ENCODE measurements at places on chromosomes 2 and 18.

DNA sequence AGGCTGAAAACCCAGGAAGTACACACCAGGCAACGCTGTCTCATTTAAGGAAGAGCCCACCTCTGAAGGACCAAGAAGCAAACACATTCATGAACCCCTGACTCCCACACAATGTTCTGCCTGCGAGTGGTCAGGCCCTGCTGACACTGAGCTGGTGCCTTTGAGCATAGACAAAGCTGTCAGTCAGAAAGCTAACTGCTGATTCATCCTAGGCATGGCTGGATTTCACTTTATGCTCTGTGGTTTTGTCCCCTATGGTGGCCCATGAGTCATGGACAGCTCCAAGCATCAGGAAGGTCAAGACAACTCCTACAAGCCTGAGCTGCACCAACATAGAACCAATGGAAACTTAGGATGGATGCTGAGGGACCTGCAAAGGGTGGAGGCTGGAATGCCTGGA is 78.9 kb downstream of the UXS1 start:
- H3K27me3 ChIP-seq = no peaks in the 10 kb centered on the region
- no peak for DNase-seq
- no peak overlapping the region for H3K27ac ChIP-seq
- H3K4me1 ChIP-seq = no peaks in the 10 kb centered on the region
- no peak overlapping the region for H3K4me3 ChIP-seq

DNA sequence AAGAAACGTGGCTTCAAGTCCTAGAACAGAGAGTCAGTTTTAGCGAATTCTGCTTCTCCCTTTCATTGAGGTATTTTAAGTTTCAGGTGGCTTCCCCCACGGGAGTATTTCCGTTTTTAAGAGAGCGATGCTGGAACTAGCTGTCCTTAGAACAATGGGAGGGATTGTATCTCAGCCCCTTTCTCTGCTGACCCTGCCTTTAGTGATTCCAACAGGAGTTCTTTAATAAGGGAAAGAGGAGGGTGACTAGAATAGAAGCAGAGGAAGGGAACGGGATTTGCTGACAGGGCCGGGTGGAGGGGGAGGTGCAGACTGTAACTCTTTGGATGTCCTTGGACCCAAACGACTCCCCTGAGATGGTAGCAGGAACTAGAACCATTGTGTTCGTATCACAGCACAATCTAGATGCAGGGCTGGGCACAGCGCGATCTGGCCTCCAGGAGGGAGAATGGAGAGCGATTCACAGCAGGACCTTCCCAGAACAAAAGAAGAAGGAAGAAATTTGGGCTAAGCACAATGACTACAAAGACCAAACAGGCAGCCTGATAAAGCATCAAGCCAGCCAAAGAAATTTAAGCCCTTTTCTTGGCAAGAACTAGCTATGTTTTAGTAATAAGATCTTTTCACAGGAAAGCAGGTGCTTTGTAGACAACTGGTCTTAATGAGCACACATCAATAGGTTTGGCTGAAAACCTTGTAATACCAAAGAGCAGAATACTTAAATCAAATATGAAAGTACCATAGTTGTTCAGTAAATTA is 15.8 kb upstream of the RTTN start:
- no peaks in the 10 kb centered on the region for H3K36me3 ChIP-seq
- H3K4me1 ChIP-seq = no peaks in the 10 kb centered on the region
- H3K27ac ChIP-seq = no peak overlapping the region
- H3K4me3 ChIP-seq = no peak overlapping the region
- peaks cover 10% of the 10 kb centered on the region for H3K27me3 ChIP-seq
- no peak for DNase-seq

GRCh38 chr2:135826544-135826943 is 10.4 kb downstream of the LCT start:
- peaks cover 75% of the 10 kb centered on the region for H3K4me1 ChIP-seq
- DNase-seq = no peak
- H3K27ac ChIP-seq = no peak overlapping the region
- H3K4me3 ChIP-seq = no peak overlapping the region
- H3K27me3 ChIP-seq = no peaks in the 10 kb centered on the region

DNA sequence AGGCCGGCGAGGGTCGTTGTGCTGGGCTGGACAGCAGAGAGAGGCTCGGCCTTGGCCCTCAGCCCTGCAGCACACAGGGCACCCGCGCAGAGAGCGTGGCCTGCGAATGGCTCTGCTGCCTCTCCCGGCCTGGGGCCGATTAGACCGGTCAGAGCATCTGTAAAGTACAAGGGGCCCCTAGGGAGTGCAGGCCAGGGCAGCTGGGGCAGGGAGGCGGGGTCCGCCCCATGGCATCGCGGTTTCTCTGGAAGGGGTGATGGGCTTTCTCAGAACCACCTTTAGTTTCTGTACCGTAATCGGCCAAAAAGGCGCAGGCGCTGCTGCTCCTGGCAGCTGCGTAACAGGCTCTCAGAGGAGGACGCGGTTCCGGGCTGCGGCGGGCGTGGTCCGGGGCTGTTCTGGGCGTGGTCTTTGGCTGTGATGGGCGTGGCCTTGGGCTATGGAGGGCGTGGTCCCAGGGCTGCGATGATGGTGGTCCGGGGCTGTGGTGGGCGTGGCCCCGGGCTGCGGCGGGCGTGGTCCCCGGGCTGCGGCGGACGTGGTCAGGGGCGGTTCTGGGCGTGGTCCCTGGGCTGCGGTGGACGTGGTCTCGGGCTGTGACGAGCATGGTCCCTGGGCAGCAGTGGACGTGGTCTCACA is 1.5 kb upstream of the GPR148 start:
- no peaks in the 10 kb centered on the region for H3K4me1 ChIP-seq
- peak overlapping the region; percentile 44 for H3K4me3 ChIP-seq
- peaks cover 41% of the 10 kb centered on the region for H3K27me3 ChIP-seq
- peak; percentile 26 for DNase-seq
- no peaks in the 10 kb centered on the region for H3K36me3 ChIP-seq

DNA sequence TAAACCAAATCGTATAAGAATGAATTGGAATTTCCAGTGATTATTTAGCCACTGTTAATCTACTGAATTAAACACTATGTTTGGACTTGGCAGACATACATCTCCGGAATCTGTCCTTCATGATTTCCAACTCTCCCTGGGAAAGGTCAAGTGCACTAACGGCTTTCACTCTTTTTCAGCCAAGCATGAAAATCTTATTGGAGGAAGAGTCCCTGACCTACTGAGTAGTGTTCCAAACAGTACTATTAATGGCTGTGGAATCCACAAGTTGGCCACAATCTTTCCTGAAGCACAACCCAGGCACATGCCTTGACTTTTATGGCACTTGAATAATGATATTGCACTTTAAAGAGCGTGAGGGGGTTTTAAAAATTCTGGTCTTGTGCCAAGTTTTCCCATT is 318.9 kb upstream of the RND3 start:
- H3K4me3 ChIP-seq = no peak overlapping the region
- no peak overlapping the region for H3K27ac ChIP-seq
- DNase-seq = no peak
- no peaks in the 10 kb centered on the region for H3K4me1 ChIP-seq
